ENCODE measurements at places on chromosomes 3 and 15. TPM values are rescaled to one million over a fixed set of nuclear protein-coding genes. Genes with fewer than 3 reads are reported as not detected.

DNA sequence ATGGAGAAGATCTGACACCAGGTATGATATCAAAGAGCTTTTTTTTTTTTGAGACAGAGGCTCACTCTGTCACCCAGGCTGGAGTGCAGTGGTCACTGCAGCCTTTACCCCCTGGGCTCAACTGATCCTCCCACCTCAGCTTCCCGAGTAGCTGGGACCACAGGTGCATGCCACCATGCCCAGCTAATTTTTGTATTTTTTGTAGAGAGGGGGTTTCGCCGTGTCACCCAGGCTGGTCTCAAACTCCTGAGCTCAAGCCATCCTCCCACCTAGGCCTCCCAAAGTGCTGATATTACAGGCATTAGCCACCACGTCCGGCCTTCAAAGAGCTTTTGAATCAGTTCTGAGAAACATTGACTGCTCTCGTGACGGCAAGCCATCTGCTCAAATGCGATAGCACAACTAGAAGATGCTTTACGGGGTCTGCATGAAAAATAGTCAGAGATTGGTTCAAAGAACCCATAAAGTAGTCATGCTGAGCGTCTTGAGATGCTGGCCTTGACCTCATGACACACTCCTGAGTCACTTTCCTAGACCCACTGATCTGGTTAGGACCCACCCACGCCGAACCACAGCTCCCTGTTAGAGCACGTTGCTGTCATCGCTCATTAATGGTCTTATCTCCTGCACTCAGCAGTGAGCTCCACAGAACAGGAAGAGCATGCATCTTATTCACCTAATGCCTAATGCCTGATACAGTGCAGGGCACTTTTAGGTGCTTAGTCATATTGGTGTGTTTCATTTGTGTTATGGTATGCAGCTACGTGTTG, 57.0 kb upstream of the NR2F2 start:
- DNase-seq = no peak
- no peaks in the 10 kb centered on the region for H3K36me3 ChIP-seq
- H3K27ac ChIP-seq = no peak overlapping the region
- no peaks in the 10 kb centered on the region for H3K27me3 ChIP-seq
- no peak overlapping the region for H3K4me3 ChIP-seq

FGF12 gene
- total RNA-seq = 13.6 TPM

DNA sequence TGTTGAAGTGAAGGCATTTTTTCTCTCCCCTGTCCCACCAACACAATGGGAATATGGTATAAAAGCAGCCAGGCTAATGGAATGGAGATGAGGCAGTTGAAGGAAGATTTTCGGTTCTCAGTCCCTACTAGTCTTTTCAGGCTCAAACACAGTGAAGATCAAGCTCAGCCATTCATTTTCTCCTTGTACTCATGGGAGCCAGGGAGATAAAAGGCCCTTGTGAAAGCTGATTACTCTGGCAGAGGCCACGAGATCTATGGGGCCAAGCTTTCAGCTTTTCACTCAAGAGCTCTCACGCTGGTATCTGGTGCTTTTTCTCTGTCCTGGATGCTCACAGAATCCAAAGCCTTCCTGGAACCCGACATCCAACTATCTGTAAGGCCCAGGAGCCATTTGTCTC, 14.5 kb upstream of the FAN1 start:
- H3K36me3 ChIP-seq = no peaks in the 10 kb centered on the region
- H3K27me3 ChIP-seq = no peaks in the 10 kb centered on the region
- no peaks in the 10 kb centered on the region for H3K4me1 ChIP-seq
- H3K27ac ChIP-seq = no peak overlapping the region
- no peak overlapping the region for H3K4me3 ChIP-seq
- no peak for DNase-seq

CXCR6 gene
- not detected for total RNA-seq

DNA sequence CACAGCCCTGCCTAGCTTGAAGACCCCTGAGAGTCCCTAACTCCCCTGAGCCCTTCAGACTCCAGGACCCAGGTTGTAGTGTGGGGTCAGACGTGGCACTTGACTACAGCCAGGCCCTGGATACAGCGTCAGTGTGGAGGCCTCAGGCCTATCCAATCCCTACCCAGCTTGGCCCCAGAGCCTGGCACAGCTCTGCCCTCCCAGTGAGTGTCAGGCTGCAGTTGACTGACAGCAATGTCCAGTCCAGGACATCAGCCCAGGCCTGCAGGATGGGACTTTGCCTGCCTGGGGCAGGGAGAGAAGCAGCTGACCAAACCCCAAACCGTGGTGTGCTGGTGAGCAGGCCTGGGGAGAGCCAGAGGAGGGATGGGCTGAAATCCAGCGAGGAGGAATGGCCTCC, 27.3 kb downstream of the KLF13 start:
- no peaks in the 10 kb centered on the region for H3K36me3 ChIP-seq
- no peaks in the 10 kb centered on the region for H3K27me3 ChIP-seq
- H3K27ac ChIP-seq = no peak overlapping the region
- no peak for DNase-seq

All from H1 (cell line).